Karpas-422 (cell line): ENCODE measurements at places on chromosomes 4 and X. TPM values are rescaled to one million over a fixed set of nuclear protein-coding genes. Genes with fewer than 3 reads are reported as not detected.
A peak's percentile ranks its signal among the peaks of the same experiment; 100 is the strongest.

DNA sequence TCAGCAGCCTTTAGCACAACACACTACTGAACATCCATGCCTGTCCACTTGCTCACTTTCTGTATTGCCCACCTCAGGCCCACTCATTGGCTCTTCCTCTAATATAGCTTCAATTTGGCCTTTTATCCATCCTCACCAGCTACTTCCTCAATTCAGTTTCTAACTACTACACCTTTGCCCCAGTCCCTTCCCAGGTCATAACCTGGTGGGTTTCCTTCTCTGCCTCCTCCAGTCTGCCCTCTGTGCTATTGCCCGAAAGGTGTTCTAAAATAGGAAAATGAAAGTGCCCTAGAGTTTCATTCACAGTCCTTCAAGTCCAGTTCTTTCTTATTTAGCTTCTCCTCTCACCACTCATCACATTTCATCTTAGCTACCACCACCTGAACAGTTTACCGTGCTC lies 23.1 kb downstream of the MOSPD2 start:
- H3K36me3 ChIP-seq, result peaks cover 22% of the 10 kb centered on the region
- no peaks in the 10 kb centered on the region for H3K27me3 ChIP-seq
- H3K4me3 ChIP-seq, result no peak overlapping the region
- H3K27ac ChIP-seq, result no peak overlapping the region
- peaks cover 12% of the 10 kb centered on the region for H3K4me1 ChIP-seq

DNA sequence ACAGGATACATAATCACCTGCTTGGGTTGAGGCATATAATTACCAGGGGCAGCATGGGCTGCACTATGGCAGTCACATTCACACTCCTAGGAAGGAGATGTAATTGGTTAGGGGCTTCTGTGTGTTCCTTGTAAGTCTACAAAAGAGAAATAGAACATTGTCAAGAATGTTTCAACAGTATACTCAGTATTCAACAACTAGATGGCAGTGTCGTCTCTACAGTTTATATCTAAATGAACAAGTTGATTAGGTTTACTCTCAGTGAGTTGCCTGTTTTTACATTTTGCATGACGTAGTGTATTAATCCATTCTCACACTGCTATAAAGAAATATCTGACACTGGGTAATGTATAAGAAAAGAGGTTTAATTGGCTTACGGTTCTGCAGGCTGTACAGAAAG lies 50.5 kb upstream of the RAB33B start:
- H3K4me1 ChIP-seq, result no peaks in the 10 kb centered on the region
- peaks cover 32% of the 10 kb centered on the region; the same call in 1 of the 2 replicates for H3K36me3 ChIP-seq
- H3K27me3 ChIP-seq, result no peaks in the 10 kb centered on the region
- H3K4me3 ChIP-seq, result no peak overlapping the region
- no peak overlapping the region for H3K27ac ChIP-seq
- DNase-seq, result no peak

DNA sequence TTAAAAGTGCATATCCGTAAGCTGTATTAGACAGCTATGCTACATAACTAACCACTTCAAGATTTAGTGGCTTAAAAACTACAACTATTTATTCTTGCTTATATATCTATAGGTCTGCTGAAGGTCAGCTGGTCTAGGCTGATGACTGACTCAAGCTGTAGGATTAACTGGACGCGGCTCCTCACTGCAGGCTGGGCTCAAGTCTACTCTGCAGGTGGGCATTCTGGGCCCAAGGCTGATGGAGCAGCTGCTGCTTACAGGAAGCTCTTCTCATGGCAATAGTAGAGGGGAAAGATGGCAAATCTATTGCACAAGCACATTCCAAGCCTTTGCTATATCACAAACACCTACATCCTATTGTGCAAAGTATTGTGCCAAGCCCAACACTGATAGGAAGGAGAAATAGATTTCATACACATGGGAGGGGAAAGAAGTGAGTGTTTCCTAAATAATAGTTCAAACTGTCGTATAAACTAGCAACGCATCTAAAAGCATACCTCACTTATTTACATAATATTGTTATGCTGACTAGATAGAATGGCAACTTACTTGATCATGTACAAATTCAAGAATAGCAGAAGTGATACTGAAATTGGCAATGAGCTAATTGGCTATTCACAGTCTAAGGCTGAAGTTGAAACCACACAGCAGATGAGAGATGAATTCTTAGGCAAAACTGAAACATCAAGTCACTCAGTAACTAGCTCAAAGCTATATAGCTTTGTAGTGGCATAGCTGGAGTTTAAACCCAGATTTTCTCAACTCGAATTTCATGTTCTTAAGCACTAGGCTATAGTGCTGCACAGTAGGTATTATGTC lies 263.8 kb downstream of the NKX6-1 start:
- H3K36me3 ChIP-seq, result no peaks in the 10 kb centered on the region
- H3K27ac ChIP-seq, result no peak overlapping the region
- no peaks in the 10 kb centered on the region for H3K27me3 ChIP-seq
- no peaks in the 10 kb centered on the region for H3K4me1 ChIP-seq

- peak; percentile 61 for DNase-seq
- H3K4me3 ChIP-seq, result no peak overlapping the region
- H3K27ac ChIP-seq, result no peak overlapping the region
- no peaks in the 10 kb centered on the region for H3K27me3 ChIP-seq
- H3K36me3 ChIP-seq, result peaks cover 13% of the 10 kb centered on the region; the same call in 1 of the 2 replicates
These were observed 44.6 kb downstream of the RAB33A start for GRCh38 chrX:130216320-130216719.

DNA sequence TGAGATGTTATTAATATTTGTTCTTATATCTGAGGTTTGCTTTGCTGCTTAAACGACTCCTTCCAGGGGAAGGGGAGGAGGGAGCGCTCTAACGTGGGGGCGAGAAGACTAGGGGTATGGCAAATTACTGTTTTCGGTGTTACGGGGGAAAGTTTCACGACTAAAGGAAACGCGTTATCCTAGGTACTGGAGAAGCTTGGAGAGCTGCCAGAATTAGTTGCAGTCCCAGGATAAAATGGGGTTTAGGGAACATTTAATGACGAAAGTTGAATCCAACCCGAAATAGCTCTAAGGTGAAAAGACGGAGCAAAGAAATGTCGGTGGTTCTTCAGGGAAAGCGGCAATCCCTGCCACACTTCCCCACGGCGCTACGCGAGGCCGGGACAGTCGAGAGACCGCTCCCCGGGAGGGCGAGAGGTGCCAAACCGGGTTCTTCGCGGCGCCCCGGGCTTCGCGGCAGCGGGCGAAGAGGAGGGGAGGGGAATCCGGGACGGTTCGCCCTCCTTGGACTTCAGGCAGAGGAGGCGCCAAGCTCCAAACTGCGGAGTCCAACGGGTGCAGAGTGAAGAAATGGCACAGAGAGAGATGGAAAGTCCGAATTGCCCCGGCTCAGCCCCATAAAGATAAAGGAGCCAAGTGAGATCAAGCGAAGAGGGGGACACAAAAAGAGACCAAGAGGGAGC lies 724 bp downstream of the THOC2 start:
- H3K27me3 ChIP-seq, result no peaks in the 10 kb centered on the region
- H3K4me1 ChIP-seq, result peaks cover 30% of the 10 kb centered on the region
- no peak for DNase-seq
- peak overlapping the region; percentile 51; the same call in 1 of the 2 replicates for H3K27ac ChIP-seq
- H3K4me3 ChIP-seq, result peak overlapping the region; percentile 90
- H3K36me3 ChIP-seq, result peaks cover 7% of the 10 kb centered on the region

DNA sequence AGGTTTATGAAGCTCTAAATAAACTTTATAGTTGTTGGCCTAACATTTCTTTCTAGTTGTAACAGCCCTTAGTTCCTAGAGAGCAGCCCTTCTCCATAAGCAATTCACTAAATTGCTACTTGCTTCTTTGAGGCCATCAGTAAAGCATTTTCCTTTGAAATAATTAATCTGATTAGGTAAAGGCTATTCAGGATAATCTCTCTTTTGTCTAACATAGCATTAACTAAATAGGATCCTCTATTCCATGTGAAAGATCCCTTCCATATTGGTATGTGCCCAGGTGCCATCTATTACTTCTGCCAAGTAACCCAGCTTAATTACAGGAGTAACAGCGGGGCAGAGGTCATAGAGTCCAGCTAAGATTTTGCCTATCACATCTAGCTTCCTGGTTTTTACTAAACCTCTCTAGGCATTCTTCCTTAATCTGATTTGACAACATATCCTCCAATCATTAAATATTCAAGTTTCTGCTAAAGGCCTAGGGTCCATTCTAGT lies 1408.0 kb downstream of the PCDH18 start:
- H3K36me3 ChIP-seq, result no peaks in the 10 kb centered on the region
- H3K4me3 ChIP-seq, result no peak overlapping the region
- no peak for DNase-seq
- no peak overlapping the region for H3K27ac ChIP-seq

GRCh38 chr4:140861359-140862176 lies 105.4 kb upstream of the TBC1D9 start:
- H3K4me1 ChIP-seq, result no peaks in the 10 kb centered on the region
- no peaks in the 10 kb centered on the region for H3K27me3 ChIP-seq
- H3K36me3 ChIP-seq, result no peaks in the 10 kb centered on the region
- DNase-seq, result peak; percentile 84

DNA sequence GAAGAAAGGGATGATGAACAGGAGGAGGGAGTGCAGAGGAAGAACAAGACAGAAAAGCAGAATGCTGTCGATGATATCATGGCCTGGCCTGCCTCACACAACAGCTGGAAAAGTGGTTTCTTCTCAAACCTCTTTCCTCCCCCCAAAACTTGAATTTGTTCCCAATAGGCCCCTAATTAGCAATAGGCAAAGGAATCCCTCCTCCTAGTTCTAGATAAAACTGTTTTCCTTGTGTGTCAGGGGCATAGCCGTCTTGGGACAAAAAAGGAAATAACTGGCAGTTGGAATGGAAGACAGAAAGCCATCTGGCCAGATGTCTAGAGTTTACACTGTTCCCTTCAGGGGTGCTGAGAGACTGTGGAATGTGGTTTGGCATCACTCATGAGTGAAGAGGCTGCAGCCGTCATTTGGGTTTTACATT lies 177.8 kb upstream of the C1QTNF7 start:
- no peaks in the 10 kb centered on the region for H3K4me1 ChIP-seq
- H3K27me3 ChIP-seq, result no peaks in the 10 kb centered on the region
- no peak overlapping the region for H3K4me3 ChIP-seq
- DNase-seq, result no peak
- no peak overlapping the region for H3K27ac ChIP-seq

Gene ATP1B4
- not detected in 2 replicates for total RNA-seq
